EH (cell line): ENCODE measurements at places on chromosomes 12 and 14.

- peak; percentile 72 for DNase-seq
Measured at GRCh38 chr14:55129086-55129427, at the start of gene LGALS3. Gene LGALS3 (plus strand): TSS chr14:55129252. CDS start chr14:55137374, 8,122 bp downstream.

DNA sequence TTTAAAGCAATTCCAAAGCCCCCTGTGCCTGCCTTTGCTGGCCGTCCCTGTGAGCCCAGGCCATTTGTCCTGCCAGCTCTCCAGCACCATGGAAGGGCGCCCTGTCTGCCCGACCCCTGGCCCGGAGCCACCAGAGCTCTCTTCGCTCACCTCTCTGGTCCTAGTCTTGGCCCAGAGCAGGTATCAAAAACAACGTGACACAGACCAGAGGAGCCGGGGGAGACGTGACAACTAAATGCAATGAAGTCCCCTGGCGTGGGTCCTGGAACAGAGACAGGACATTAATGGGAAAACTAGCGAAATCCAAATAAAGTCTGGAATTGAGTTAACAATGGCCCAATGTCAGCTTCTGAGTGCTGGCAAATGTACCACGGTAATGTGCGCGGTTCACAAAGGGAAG is 83.2 kb upstream of the DIO3 start:
- DNase-seq: no peak

DNA sequence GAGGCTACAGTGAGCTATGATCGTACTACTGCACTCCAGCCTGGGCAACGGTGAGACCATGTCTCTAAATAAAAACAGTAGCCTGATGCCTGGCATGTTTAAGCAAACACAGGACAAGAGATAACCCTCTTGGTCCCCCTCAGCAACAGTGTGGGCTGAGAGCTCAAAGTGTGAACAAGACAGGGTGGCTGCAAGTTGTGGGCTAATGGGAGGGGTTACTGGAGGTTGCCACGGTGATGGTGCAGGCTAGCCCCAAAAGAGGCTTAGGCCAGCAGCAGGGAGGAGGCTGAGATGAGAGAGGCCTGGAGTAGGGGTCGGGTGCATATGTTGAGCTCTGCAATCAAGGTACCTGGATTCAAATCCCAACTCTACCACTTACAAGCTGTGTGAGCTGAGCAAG is 3.4 kb upstream of the LGMN start:
- DNase-seq: no peak

DNA sequence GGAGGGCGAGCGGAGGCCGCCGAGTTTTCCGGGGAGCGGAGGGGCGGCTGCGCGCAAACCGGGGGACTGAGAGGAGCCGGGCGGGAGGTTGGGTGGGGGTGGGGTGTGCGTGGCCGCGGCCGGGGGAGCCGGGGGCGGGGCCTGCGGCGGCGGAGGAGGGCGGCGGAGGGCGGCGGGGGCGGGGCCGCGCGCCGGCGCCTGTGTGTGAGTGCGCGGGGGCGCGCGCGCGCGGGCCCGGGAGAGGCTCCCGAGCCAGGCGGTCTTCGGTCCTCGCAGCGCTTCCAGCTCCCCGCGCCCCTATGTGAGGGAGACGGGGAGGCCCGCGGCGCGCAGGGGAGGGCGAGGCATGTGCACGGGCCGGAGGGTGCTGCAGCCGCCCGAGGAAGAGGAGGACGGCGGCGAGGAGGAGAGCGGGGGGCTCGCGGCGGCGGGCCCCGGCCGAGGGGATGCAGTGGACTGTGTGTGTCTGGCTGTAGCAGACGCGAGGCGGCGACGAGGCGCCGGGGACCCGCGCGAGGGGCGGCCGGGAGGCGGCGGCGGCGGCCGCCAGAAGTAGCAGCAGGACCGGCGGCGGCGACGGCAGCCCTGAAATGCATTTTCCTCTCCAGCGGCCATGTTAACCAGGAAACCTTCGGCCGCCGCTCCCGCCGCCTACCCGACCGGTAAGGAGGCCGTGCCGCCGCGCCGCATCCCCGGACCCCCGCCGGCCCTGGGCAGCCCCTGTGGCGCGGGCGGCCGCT is at the start of gene DYRK2:
TSS of gene DYRK2 (plus strand) at position 225 of the 740 bp plus-strand sequence. CDS start at position 614, 389 bp downstream.
- DNase-seq: peak; percentile 83

GRCh38 chr14:78985668-78986381 is 815.7 kb downstream of the NRXN3 start:
- peak; percentile 36 for DNase-seq

DNA sequence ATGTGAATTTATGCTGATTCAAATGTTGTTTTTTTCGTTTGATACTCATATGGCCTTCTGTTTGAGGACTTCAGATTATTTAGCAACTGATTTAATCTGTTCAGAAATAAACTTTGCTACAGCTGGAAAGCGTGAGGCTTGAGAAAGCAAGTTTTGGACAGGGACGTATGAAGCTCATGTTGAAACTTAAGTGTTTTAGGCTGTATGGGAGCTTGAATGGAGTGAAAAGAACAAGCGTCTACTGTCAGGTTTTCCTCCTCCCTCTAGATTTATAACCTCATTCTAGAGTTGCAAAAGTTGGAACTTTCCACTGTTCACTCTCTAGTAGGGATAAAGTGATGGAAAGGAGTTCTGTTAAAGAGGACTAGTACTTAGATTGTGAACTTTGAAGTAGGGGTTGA is 1.0 kb downstream of the PRPF39 start:
- DNase-seq: peak; percentile 27

DNA sequence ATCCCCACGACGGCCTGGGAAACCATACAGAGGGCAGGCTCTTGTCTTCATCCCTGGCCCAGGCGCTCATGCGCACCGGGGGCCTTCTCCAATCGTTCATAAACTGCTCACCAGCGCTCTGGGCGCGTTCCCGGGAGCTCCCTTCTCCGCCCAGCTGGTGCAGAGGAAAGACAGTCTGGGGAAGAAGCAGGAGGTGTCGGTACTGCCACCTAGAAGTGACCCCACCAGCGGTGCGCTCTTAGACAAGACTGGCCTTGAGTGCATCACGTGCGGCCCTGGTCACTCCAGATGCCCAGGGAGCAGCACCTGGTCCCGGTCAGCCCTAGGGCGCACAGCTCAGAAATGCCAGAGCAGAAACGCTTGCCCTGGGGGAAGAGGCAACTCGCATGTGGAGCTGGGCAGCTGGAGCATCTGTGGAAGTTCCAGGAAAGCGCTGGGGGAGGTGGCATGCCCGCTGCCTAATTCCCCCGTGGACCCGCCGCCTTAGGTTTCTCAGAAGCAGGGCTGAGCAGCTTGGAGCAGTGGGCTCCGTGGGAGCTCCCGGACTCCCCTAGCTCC is 2.5 kb downstream of the GSC start:
- DNase-seq: no peak

DNA sequence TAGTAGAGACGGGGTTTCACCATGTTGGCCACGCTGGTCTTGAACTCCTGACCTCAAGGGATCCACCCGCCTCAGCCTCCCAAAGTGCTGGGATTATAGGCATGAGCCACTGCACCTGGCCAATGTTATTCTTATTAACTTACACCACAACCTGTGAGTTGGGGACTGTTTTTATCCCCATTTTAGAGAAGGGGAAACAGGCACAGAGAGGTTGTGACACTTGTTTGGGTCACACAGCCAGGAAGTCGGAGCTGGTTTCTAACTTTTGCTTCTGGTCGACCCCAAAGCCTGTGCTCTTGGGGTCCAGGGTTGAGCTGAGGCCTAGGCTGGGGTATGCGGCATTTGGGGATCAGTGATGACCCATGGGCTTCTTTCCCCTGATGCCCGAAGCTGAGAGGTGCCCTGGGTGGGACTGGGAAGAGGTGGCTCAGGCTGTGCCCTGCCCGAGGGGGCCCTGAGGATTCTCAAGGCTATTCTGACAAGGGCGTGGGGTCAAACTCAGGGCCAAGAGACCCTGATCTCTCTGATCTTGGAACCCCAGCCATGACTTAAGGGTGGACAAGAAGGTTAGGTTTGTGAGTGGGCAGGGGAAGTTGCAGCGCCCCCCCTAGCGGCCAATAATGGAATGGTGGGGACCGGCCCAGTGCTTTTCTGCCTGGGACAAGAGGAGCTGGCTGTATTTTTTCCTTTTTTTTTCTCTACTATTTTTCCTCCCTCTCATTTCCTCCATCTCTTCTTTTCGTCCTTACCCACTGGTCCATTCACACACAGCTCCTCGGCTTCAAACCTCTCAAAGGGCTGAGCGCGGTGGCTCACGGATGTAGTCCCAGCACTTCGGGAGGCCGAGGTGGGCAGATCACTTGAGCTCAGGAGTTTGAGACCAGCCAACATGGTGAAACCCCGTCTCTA is 3.0 kb downstream of the SDSL start:
- peak; percentile 58 for DNase-seq

GRCh38 chr12:3202734-3203446 is 125.7 kb downstream of the TSPAN9 start:
- DNase-seq: peak; percentile 55

DNA sequence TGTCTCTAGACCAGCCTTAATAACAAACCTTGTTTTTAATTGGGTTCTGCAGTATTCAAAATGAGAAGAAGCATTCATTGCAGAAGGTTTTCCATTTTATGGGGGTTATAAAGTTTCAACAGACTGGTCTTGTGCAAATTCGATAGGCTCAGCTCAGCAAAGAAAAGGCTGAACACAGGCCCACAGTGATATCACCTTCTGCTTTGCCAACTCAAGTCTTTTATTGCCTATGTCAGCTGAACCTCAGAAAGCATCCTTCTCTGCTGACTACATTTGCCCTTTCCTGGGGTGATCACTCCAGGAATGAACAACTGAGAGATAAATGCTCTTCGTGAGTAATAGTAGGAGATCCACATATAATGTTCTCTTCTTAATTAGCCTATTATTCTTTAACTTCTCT is 134.5 kb upstream of the CCDC175 start:
- DNase-seq: no peak

GRCh38 chr12:108622421-108622820 is 11.3 kb downstream of the SELPLG start:
- peak; percentile 72 for DNase-seq

DNA sequence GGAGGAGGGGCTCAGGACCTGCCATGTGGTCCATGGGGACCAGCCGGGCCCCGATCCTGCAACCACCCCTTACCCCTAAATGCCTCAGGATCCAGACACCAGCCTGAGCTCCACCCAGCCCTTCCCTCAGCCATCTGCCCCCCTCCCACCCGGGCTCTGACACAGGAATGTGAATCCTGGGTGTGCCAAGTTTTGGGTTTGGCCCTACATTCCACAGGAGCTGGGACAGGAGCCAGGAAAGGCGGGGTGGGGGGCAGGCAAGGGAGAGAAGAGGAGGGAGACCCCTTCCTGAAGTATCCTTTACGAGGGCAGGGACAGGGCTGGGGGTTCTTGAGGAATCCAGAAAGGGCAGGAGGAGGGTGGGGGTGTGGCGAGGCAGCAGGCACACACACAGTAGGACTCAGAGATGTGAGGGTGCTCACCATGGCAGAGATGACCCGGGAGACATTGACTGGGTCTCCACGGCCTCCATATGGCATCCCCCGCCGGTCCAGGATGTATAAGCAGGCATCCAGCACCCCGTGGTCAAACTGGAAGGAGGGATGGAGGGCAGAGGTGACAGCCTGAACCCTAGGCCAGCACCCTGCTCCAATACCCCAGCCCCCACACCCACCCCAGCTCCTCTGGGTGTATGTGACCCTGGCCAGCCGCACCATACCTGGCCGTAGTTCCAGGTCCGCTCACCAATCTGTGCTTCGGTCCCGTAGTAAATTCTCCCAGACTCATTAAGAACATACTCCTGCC is 3.5 kb downstream of the TGM1 start:
- peak; percentile 73 for DNase-seq

GRCh38 chr14:85613496-85613895 is 83.6 kb downstream of the FLRT2 start:
- DNase-seq: no peak

DNA sequence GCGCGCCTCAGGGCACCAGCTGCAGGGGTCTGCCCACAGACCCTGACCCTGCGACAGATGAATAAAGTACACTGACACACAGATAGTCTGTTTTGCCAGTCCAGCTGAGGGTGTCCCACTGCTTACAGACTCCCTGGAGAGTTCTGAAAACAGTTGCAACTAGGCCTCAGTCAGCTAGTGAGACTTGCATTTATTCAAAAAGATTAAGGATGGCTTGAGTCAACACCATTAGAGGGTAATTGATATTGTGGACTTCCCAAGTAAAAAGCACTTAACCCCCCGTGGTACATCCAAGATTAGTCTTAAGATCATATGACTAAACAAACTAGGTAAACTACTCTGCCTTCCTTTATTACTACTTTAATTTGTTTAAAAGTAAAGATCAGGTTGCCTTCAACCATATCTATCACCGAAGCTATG is 11.1 kb upstream of the PSEN1 start:
- no peak for DNase-seq

- peak; percentile 82 for DNase-seq
Measured at GRCh38 chr14:92121670-92122350, at the start of the genes CPSF2 and NDUFB1. Gene CPSF2 (plus strand): TSS chr14:92121969. CDS start chr14:92130985, 9,016 bp downstream. Gene NDUFB1 (minus strand): TSS chr14:92121706. CDS start chr14:92117637, 4,069 bp downstream.

DNA sequence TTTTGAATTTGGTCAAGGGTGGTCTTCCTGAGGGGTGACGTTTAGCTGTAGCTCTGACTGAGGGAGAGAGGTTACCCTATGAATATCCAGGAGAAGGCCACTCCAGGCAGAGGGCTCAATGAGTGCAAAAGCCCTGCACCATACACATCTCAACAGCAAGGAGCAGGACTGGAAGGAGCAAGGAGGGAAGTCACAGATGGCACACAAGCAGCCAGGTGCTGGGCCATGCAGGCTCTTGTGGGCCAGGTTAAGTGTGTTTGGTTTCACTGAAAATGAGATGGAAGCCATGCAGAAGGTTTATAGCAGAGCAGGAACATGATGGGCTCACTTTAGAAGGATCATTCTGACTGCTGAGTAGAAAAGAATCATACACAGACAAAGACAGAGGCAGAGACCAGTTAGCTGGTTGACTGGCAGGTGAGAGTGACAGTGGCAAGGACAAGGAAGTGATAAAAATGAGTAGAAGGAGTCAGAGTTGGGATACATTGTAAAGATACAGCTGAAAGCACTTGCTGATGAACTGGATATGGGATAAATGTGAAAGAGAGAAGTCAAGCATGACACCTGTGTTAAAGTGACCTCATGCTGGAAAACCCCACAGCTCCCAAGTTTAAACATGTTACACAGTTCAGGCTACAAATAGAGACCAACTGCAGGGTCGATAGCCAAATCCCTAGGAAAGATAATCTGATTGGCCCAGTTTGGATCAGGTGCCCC is 81.2 kb downstream of the PRKD1 start:
- no peak for DNase-seq

DNA sequence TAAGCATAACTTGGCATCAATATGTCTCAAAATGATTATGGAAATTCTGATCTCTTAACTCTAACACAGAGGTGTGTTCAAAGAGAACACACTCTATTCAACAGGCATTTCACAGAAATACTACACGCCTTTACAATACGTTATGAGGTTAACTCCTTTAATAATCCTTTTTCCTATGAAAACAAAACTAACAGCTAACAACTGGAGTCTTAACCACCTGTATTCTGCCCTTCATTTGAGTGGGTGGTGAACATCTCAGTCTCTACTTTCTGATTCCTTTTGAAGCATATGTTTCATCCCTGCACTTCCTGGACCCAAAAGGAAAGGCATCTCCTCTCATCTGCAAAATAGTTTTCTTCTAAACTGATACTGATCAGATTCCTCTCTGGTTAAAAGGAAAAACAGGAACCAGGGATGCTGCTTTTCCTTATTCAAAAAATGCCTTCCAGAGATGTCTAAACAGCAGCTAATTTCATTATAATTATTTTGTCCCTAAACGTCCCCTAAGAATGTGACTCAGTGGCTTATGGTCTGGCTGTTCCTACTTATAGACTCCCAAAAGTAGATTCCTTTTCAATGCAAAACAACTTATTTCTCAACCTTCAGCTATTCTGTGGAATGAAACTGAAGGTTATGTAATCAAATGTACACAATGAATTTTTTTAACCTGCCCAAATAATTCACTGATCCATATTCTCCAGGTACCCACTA is 24.1 kb downstream of the ITPR2 start:
- no peak for DNase-seq
